ENCODE measurements at places on chromosomes 2 and 18. TPM values are rescaled to one million over a fixed set of nuclear protein-coding genes. Genes with fewer than 3 reads are reported as not detected.

- DNase-seq, result peak; percentile 42
These were observed 35.4 kb downstream of the NTSR2 start for GRCh38 chr2:11634584-11634983.

- no peak for DNase-seq
These were observed 63.0 kb downstream of the RBM43 start for GRCh38 chr2:151198645-151199044.

GRCh38 chr2:158667586-158667985 lies 127.5 kb upstream of the DAPL1 start:
- DNase-seq, result no peak

DNA sequence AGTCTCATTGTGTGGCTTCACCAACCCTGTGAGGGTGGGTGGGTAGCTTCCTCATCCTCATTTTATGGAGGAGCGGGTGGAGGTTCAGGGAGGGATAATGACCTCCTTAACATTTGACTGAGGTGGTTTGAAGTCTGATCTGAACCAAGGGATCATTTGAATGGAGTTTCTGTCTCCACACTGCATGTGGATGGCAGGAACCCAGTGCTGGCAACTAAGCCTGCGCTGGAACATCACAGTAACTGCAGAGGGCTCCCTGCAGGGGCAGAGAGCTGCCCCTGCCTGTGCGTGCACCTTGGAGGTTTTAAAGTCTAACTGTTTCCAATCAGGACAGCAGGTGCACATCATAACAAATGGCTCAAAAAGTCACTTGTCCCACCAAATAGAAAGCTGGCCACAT lies 3.3 kb downstream of the AGAP1 start:
- no peak for DNase-seq

- DNase-seq, result no peak
These were observed 91.8 kb upstream of the SKOR2 start for GRCh38 chr18:47343291-47343690.

DNA sequence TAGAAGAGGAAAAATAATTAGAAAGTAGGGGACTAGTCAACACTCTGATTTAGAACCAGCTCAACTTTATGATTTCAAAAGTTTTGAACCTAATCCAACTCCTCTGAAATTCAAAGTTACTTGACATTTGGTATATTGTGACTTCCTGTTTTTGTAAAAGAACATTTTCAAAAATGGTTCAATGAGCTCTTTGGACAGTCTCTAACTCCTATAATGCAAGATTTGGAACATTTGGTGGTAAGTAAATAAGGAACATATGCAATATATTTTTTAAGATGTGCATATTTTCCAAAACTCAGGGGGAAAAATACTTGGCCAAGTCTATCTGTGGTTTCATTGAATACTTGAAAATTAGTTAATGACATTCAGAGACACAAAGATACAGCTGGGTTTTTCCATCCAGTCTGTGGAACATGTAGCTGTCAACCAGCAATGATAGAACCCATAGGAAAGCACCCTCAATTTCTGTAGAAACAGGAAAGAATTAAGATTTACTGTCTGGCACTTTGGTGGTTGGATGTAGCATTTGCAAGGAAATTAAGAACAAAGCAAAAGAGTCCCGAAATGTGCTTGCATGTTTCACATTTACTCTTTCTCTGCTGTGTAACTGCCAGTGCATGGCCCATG lies 17.0 kb upstream of the ANKRD44 start:
- no peak for DNase-seq

DNA sequence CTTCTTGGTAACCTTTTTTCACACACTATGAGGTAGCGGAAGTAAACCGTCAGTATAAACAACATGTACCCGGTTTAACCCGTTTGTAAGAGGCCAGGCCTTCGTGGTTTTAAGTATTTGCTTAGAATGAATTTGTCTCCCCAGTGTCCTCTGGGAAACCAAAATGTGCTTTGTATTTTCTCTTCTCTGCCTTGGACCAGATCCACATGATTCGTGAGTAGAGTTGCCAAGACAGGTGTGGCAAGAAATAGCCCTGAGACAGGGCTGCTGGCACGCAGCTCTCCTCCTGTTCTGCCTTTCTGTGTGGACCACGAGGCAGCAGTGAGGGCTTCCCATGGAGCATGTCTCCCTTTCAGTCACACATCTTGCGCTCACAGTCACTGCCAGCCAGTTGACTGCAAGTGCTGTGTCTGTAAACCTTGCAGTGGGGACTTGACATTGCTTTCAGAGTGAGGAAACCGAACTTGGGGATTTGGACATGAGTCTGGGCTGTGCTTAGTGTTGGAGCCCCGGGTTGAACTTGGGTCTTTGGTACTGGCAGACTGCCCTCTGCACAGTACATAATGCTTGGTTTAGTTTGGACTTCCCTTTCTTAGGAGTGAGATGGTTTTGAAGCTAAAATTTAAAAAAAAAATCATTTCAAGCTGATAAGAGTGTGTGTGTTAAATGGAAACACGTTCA lies 19.1 kb downstream of the BCL2L11 start:
- peak; percentile 60 for DNase-seq

GRCh38 chr2:88919087-88919738 lies 227.7 kb downstream of the RPIA start:
- peak; percentile 75 for DNase-seq

GRCh38 chr2:66462501-66462825 lies 27.5 kb downstream of the MEIS1 start:
- no peak for DNase-seq

GRCh38 chr2:230925879-230926765 lies 1.1 kb upstream of the GPR55 start:
- no peak for DNase-seq

DNA sequence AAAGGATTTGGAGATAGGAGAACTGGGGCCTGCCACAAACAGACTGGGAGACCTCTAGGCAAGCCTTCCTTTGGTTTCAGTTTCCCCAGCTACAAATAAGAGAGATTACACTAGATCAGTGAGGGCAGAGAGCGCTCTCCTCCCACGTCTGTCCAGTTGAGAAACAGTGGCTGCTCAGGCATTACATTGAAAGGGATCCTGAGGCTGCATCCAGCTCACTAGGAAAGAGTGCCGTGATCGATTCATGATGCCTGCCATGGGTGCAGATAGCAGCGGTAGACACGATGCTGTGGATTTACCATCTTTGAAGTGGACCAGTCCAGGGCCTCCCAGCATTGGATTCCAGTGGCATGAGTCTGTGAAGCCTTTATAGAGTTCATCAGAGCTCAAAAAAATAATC lies 62.6 kb downstream of the EN1 start:
- no peak for DNase-seq

- DNase-seq, result peak; percentile 71
These were observed 385.8 kb upstream of the TRIB2 start for GRCh38 chr2:12330916-12331315.

DNA sequence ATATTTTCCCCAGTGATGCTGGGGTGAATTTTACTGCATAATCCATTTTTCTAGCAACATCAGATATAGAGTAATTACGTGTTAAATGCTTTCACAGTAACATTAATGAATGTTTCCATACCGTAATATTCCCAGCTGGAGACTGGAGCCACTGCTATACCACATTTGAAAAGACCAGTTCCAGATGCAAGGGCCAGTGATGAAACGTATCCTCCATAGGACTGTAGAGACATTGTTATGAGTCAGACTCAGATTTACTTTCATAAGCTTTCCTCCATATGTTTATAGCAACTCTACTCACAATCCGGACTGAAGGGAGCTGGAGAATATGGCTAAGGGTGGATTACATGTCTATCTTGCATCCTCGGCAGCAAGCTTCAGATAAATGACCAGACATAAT lies 22.7 kb upstream of the GCG start:
- no peak for DNase-seq

DNA sequence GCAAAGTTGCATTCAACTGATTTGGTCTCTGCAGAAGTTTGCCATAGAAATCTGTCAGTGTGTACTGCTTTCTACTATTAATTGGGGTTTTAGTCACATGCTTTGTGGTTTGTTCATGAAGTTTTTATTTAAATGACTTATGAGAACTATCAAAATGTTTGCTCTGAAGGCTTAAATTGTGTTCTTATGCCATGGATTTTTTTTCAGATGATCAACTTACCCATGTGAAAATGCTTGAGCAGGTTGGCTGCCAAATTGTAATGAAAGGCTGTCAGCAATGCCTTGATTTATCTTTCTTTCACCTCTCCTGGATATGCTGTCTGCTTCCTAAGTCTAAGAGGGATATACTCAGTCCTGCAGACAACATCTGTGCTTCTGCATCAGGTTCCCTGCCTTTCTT lies 50.7 kb downstream of the FMNL2 start:
- DNase-seq, result no peak

DNA sequence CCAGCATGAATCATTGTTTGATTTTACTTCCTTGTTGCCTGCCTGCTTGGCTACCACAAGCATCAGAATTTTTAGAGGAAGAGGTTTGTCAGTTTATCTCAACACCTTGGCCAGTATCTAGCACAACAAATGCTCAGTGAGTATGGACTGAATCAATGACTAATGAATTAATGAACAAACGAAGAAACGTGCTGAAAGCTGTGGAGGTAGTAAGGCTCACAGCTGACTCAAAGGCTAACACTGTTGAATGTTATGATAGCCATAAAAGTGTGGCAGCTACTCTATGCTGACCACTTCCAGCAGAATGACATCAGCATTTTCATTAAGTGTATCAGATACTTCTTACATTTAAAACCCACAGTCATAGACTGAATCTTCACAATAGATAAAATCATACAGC lies 543.4 kb downstream of the IRS1 start:
- DNase-seq, result peak; percentile 11

- no peak for DNase-seq
These were observed 115.6 kb downstream of the CACNB4 start for GRCh38 chr2:151983221-151983620.

- no peak for DNase-seq
These were observed 54.5 kb downstream of the LYPD1 start for GRCh38 chr2:132615329-132616085.

- no peak for DNase-seq
These were observed 22.0 kb upstream of the LAPTM4A start for GRCh38 chr2:20073460-20073859.

GRCh38 chr2:190250421-190250820 lies 69.2 kb downstream of the HIBCH start:
- DNase-seq, result no peak

DNA sequence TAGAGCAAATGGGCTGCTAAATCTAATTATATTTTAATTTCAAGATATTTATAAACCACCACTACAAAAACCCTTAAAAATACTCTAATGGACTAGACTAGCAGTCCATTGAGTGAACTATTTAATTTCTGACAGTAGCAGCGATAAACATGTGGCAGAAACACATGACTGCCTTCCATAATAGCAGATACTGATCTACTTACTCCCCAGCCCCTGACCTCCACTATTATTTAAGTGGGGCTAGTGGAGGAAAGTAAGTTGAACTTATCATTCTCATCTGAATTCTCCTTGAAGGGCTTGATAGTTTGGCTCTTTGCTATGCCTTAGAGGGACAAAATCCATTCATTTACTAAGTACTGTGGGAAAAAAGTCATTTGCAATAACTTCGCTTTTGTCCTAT lies 90.8 kb downstream of the TTN start:
- no peak for DNase-seq

DNA sequence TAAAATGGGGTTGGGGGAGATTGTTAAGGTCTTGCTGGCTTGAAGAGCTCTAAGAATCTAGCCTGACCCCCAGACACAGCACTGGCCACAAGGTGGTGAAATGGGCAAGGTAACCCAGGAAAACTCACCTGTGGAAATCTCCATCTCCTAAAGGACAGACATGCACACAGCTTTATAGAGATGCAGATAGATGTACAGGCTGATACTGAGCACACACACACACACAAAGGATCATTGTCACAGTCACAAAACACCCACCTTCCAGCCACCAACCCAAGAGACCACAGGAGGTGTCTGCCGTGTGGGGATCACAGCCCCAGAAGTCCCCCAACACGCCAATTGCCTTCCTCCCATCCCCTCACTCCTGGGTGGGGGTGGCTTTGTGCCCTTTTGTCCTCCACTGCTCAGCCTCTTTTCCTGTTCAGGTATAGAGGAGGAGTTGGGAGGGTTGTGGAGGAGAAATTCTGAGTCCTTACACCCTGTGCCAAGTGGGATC lies 3.2 kb upstream of the CYP26B1 start:
- DNase-seq, result no peak

DNA sequence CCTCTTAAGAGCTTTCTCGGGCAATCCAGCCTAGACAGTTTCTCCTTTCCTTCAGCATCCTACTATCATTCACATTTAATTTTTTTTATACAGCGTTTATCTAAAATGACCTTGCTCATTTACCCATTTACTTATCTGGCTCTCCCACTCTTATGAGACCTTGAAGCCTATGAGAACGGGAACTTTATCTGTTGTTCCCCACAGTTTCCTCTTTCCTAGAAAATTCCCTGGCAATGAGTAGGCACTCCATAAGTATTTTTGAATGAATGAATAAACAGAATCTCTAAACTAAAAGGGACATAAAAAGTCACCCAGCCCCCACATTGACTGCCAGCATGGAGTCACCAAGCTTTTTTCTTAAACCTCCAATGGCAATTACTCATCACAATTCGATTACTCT lies 353.2 kb downstream of the METTL4 start:
- no peak for DNase-seq

GRCh38 chr2:187567126-187567525 lies 12.9 kb upstream of the TFPI start:
- DNase-seq, result peak; percentile 45

- DNase-seq, result peak; percentile 52
These were observed 621.3 kb downstream of the XIRP2 start for GRCh38 chr2:167509586-167509985.

- peak; percentile 91 for DNase-seq
These were observed 157.2 kb downstream of the MIB1 start for GRCh38 chr18:21897811-21898210.

DNA sequence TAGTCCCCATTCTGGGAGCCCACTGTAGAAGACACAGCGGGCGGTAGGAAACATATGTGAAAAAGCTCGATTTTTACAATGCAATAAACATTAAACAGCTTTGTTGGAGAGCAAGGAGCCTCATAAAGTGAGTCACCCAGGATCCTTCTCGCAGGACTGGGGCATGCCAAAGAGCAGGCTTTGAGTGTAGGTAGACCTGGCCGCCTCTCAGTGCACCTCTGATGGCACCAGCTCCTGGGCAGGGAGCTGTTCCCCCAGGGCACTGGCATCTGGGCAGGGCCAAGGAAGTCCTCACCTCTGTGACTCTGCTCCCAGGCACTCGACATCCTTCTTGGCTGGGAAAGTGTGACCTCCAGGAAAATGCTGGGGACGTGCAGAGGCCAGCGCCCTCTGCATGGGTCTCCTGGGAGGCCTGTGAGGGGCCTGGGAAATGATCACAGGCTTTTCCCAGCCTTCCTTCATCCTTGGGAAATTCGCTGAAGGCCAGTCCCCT lies 94.2 kb downstream of the POLR1A start:
- no peak for DNase-seq

The MAPRE3 gene
- total RNA-seq, result 6.5 TPM

The ASAP2 gene
- total RNA-seq, result 66.2 TPM

The SLC19A3 gene
- total RNA-seq, result 0.36 TPM

The CREB1 gene
- 32.1 TPM for total RNA-seq

The TMEM17 gene
- 3.3 TPM for total RNA-seq

The APLF gene
- 10.0 TPM for total RNA-seq

The CD28 gene
- total RNA-seq, result not detected

The GREB1L gene
- 0.36 TPM for total RNA-seq

The IL36RN gene
- not detected for total RNA-seq

The TMEM18 gene
- 15.0 TPM for total RNA-seq

The CYP26B1 gene
- under 0.01 TPM for total RNA-seq

The TYMS gene
- total RNA-seq, result 5.3 TPM

Data from osteoblast (primary cell).